ENCODE measurements at places on chromosomes 2 and 18.

GRCh38 chr2:105821428-105822125, 76.9 kb downstream of the NCK2 start:
- DNase-seq = no peak

- no peak for DNase-seq
These were observed 205.2 kb upstream of the APCDD1 start for GRCh38 chr18:10249270-10249669.

GRCh38 chr2:149507974-149508373, 79.6 kb downstream of the MMADHC start:
- no peak for DNase-seq

DNA sequence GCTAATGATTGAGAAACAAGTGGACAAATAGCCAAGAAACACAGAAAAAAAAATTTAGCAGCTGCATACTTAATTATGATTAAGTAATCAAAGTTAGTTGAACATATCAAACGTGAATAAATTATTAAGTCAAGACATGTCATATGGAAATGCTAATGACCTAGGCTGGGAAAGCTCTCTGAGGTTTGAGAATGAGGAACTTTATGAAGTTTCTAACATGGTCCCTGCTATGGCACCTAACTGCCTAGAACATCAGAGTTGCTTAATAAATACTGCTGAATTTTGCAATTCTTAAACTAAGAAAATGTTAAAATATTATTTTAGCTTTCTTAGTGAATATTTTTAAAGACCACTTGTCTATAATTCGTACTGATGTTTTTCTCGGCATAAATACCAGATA, 99.8 kb downstream of the AFF3 start:
- DNase-seq = no peak

DNA sequence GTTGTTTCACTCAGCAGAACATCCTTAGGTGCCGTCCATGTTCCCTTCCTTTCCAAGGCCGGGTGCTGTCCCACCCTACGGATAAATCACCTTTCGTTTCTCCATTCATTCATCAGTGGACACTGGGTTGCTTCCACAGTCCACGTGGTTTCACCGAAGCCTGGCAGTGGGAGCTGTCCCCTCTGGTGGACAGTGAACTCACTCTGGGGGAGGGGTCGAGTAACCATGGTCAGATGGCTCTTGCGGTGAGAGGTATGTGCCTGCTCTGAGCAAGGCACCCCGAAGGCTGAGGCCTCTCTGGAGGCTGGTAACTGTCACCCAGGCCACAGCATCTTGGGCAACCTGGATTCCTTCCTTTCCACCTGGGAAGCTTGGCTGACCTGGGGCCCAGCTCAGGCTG, 61.5 kb upstream of the TWIST2 start:
- no peak for DNase-seq

GRCh38 chr18:2515908-2516625, 55.2 kb downstream of the METTL4 start:
- DNase-seq = no peak

DNA sequence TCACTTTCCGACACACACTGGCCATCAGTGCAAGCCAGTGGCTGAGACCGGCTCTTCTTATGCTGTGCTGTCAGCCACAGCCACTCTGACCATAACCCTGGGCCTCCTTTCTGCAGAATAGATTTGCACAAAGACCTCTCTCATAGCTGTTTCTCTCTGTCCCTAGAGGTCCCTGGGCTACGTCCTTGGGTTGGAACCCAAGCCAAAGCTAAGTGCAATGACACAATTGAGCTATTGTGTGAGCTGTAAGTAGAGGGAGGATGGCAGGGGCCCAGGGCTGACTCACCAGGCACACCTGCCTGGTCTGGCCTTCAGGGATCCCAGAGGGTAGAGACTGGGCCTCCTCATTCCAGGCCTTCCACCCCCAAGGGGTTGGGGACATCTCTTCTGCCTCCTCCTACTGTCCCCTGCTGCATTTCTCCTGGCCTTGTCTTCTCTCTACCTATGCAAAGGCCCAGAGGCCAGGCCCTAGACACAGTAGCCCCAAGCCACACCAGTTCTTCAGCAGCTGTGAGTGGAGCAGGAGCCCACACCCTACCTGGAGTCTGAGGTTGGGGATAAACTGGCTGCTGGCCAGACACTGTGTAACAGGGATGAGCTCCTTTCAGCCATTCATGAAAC, 174.6 kb downstream of the NCK2 start:
- no peak for DNase-seq

DNA sequence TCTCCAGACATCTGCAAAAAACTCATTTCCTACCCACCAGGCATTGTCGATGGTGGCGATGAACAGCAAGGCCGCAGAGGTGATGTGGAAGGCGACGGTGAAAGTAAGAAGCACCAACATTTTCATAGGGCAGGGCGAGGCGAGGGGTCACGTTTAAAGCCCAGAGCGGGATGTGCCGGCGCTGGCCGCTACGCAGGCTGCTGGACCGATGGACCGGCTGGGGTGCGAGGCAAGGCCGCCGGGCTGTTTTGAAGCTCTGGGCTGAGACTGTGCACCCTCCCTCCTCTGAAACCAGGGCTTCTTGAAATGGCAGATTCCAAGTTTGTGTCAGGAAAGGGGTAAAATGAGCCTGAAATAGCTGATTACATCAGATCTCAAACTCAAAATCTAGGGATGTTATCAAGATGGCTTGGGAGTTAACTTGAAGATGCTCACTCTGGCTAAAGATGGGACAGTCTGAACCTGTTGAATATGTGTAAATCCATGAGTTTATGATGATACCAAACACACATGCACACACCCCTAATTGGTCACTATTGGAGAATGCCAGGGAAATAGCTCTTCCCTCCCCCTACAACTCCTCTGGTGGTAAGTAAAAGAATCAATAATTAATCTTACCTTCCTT, 31.6 kb upstream of the GAREM2 start:
- no peak for DNase-seq

GRCh38 chr2:117888897-117889296, 74.4 kb downstream of the DDX18 start:
- no peak for DNase-seq

DNA sequence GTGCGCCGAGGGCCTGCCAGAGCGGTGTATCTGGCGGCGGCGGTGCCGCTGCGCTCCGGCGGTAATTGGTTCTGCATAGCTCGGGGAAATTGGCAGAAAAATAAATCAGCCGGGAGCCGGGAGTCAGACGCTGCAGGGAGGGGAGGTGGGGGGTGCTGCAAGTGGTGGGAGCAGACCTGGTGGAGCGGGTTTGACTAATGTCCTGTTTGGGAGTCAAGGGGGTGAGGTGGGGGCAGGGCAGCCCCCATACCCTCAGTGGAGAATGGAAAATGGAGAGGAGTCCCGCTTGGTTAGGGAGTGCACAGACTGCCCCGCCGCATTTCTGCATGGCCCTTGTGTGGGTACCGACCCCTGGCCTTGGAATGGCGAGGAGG, 107.3 kb downstream of the DYSF start:
- DNase-seq = no peak

GRCh38 chr2:220528180-220528675, 900.8 kb downstream of the SLC4A3 start:
- DNase-seq = no peak
